ENCODE measurements at places on chromosomes 1 and 21.

- no peak for DNase-seq
Observed at GRCh38 chr1:4132352-4133296, 232.6 kb upstream of the C1orf174 start.

GRCh38 chr1:187617776-187618175 is 789.0 kb downstream of the PLA2G4A start:
- no peak for DNase-seq

GRCh38 chr1:59926381-59927123 is at the start of gene CYP2J2:
Gene CYP2J2 (minus strand): TSS chr1:59926773. CDS start chr1:59926746, 27 bp downstream.
- no peak for DNase-seq

DNA sequence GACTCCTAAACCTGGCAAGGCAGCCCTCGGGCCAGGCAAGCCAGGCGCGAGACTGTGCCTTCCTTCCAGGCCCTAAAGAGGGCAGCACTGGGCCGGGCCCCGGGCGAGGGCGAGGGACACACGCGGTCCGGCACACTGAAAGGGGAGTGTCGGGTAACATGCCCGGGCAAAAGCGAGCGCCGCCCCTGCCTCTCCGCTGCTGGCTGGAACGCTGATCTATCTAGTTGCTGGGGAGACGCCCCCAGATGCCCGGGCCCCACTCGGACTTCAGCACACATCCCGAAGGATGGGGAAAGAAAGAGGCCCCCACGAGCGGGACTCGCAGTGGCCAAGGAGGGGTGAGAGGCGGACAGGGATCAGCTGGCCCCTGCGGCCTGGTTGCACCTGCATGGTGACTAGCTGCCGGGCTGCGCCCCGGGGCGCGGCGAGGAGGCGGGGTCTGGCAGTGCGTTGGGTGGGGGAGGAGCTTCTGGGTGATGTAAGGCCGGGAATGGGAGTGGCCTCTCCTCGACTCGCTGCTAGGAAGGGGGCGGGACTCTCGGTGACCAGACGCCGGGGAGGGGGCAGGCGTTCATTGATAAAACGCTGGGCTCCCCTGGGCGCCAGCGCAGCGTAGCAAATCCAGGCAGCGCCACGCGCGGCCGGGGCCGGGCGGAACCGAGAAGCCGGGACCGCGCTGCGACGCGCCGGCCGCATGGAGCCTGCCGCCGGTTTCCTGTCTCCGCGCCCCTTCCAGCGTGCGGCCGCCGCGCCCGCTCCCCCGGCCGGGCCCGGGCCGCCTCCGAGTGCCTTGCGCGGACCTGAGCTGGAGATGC is at the start of gene PLK3:
Gene PLK3, plus strand, starts transcription at position 608 of the 815 bp plus-strand sequence. Its CDS starts 87 bp downstream, at position 695.
- DNase-seq: peak; percentile 96

GRCh38 chr1:208225954-208226937 is 17.9 kb downstream of the PLXNA2 start:
- no peak for DNase-seq

- DNase-seq: no peak
Observed at GRCh38 chr1:54108156-54108555, 44.6 kb downstream of the CDCP2 start.

DNA sequence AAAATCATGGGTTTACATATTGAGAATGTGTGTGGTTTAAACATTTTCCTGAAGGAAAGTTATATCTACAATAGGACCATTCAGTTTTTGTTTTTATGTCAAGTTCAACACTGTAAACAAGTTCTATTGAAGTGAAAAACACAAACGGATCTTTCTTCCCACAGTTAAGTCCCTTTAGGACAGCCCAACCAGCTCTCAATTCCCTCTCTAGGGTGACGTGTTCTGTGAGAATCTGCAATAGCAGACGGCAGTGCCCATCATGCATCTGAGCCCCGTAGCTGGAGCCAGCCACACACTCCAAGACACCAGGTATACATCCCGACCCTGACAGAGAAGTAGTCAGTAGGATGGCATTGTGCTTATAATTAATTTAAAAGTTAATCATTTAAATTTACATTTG is 26.3 kb upstream of the IVNS1ABP start:
- DNase-seq: no peak

GRCh38 chr1:89894210-89895201 is 73.7 kb downstream of the LRRC8D start:
- DNase-seq: no peak

GRCh38 chr1:232218955-232219865 is 410.7 kb downstream of the SIPA1L2 start:
- DNase-seq: no peak

- DNase-seq: no peak
Observed at GRCh38 chr1:164712131-164713036, 153.4 kb downstream of the PBX1 start.

- DNase-seq: no peak
Observed at GRCh38 chr1:190658907-190659306, 181.2 kb upstream of the BRINP3 start.

GRCh38 chr21:15443740-15444117 is 286.1 kb upstream of the USP25 start:
- no peak for DNase-seq

DNA sequence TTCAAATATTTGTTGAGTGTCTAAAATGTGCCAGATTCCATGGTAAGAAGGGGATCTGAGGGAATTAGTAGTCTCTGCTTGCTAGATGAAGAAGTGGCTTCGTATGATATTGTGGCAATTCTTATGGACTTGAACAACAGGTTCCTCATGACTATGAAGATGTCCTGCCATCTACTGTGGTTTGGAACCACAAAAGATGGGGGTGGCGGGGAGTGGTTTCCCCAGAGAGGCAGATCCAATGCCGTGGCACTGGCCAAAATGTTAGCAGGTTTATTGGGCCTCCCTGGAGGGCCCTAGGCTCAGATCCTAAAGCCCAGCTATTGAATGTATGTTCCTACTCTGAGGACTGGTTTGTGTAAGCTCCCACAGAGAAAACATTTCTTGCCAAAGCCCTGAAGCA is 120.8 kb downstream of the RGS2 start:
- DNase-seq: no peak

- no peak for DNase-seq
Observed at GRCh38 chr1:54777431-54777830, 13.1 kb upstream of the PARS2 start.

DNA sequence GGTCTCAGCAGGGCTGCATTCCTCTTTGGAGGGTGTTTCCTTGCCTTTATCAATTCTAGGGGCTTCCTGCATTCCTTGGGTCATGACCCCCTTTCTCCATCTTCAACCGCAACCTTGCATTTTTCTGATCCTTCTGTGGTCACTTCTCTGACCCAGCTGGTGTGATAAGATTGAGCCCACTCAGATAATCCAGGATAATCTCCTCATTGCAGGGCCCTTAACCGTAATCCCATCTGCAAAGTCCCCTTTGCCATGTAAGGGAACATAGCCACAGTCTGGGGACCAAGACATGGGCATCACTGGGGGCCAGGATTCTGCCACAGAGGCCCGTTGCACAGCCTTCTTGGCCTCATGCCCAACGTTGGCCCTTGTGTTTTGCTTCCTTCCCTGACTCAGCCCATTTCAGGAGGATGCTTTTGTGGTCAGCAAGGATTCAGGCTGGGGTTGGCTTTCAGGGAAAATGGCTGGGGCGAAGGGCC is 35.0 kb upstream of the IL19 start:
- DNase-seq: no peak

GRCh38 chr1:109783436-109783835 is 19.7 kb upstream of the EPS8L3 start:
- DNase-seq: no peak

GRCh38 chr1:168614235-168614634 is 37.8 kb downstream of the XCL1 start:
- DNase-seq: no peak

DNA sequence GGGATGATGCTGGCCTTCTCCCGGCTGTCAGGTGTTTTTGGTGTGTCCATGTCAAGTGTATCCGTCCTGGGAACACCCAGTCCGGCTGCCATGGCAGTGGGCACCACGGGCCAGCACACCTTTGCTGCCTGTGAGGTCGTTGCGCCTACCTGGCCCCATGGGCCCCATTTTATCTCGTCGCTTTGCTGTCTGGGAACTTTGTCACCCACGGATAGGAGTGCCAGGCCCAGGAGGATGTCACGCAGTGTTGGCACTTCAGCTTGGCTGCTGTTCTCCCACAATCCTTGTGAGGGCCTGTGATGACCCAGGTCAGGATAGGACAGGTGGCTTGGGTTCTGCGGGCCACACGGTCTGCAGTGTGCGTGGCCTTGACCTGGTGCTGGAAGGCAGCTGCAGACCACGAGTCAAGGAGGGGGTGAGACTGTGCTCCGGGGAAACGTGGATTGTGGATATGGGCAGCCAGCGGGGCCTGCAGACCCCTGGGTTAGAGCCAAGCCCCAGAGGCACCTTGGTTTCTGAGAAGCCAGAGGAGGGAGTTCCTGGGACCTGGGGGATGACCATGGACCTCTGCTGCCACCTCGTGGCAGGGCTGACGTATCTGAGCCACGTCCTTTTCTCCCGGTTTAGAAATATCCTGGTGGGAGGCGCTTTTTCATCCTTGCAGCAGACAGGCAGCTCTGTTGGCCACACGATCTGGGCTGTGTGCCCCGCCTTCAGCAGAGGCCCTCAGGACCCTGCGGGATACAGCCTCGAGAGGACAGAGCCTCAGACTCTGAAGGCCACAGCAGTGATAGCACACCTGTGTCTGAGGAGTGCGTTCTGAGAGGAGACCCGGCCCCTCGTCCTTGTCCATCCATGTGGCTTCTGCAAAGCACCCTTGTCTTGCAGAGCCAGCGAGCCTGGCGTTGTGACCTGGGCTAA is 161.1 kb upstream of the COL6A1 start:
- DNase-seq: peak; percentile 22

DNA sequence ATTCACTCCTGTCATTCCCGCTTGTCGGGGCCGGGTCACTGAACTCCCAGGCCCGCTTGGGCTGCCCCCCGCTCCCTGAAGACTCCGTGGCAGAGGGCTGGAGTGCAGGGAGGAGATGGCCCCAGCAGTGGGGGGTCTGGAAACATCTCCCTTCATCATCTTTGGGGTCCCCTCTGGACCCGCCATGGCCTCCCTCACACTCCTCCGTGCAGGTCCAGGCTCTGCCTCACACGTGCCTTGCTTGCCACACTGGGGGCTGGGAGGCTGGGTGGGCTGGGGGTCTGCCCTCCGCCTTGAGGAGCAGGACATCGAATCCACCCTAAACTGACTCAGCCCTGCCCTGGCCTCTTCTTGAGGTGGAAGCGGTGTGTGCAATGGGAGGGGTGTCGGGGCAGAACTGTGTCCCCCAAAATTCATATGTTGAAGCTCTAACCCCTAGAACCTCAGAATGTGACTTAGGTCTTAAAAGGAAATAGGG is 35.2 kb downstream of the POFUT2 start:
- no peak for DNase-seq

DNA sequence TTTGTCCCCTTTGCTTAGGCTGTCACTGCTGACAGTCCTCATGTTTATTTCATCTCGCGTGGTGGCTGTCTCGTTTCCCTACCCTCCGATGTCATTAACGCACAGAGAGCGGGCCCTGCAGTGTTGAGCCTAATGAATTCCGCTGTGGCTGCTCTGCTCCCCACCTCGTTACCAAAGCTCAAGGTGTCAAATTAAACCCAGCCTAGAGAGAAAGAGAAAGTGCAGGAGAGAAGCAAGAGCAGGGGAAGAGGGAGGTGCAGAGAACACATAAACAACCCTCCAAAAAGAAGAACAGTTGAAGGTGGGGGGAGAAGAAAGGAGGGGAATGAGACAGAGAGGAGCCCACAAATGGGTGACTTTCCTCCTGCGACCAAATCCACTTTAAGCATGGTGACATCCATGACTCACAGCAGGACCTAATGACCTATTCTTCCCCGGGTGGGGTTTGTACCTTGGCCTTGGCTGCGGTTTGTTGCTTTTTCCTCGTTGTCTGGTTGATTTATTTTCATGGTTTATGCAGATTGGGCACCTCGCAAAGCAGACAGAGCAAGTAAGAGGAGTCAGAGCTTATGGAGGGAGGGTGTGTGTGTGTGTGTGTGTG is 92.5 kb downstream of the PBX1 start:
- DNase-seq: no peak

GRCh38 chr1:9518454-9518998 is 20.7 kb upstream of the SLC25A33 start:
- DNase-seq: no peak

DNA sequence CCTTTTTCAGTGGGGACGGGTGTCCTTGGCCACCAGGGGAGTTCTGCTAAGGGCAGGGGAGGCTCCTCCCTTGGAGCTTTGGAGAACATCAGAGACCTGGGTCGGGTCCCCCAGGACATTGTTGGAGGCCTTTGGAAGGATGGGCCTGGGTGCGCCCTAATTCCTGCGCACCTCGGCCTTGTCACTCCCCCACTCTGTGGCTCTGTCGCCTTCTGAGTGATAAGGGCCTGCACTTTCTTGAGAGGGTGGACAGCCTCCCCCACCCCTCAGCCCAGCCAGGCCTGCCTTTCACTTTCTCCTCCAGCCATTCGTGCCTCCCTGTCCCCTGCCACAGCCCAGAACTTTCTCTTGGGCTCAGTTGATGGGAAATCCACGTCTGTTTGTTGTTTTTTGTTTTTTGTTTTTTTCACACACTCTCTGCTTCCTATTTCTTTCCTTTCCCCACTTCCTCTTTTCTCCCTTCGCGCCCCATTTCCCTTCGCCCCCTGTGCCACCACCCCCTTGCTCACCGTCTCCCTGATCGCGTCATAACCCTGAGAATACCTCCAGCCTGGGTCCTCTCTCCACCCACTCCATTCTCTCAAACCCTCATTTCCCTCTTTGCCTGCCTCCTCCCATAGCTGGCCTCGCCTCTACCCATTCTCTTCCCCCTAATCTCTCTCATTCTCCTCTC is 85.6 kb downstream of the PAX7 start:
- DNase-seq: no peak

DNA sequence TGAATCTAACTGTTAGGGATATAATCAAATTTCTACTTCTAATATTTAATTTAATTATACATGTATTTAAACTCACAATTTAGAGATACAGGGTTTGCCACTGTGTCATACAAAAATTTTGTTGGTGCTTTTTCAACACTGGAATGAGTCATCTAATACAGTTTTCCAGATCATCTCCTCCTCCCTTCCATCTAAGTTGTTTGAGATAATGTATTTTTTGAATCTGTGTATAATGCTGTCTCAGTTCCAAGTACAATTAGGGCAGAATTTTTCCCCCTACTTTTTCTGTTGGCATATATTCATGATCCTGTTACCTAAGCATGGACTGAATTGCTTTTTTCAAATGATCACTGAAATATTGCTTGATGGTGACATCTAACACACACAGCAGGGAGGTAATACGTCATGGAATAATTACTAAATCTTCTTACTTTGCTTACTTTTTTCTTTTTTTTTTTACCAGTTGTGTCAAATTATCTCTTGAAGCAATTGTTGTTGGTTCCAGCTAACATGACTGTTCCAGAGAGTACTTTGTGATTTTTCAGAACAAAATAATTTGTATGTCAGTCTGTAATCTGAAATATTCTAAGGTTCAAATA is 146.0 kb downstream of the MAGI3 start:
- DNase-seq: no peak

DNA sequence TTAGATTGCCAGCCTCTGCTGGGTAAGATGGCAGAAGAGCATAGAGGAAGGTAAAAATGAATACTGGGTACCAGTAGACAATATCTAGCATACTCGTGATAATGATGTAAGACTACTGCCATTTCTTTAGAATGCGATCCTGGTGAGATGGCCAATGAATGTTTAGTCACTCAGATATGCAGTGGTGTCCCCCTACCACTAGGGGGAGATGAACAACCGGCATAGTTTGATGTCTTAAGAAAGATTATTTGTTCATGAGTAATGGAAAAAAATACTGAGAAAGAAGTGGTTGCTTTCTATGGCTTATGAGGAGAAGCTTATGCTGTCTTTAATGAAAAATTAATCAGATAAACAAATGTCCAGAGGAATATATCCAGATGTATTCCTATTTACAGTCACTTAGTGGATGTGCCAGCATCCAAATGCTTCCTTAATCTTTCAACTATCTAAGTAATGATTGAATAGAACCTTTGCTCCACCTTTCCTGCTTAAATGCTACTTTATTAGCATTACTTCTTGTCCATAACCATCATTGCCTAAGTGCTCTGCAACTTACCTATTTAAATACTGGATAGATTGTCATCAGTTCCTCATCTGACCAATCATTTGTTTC is 256.6 kb downstream of the ST6GALNAC3 start:
- DNase-seq: peak; percentile 6
